A549 treated with DMSO at 1 μM for 4 hours (cell line): ENCODE measurements at places on chromosomes 2 and 18. TPM values are rescaled to one million over a fixed set of nuclear protein-coding genes. Genes with fewer than 3 reads are reported as not detected.

Gene INHBB
- total RNA-seq: 13.4 to 20.3 TPM (median 16.0 TPM) in 5 replicates

Gene LONRF2
- total RNA-seq: 3.3 to 5.5 TPM (median 4.8 TPM) in 5 replicates

Gene CHN1
- 18.6 to 24.0 TPM (median 19.4 TPM) in 5 replicates for total RNA-seq

Gene TSPYL6
- total RNA-seq: not detected in 5 replicates

Gene MGAT5
- total RNA-seq: 17.8 to 24.8 TPM (median 22.8 TPM) in 5 replicates

Gene FAHD2B
- total RNA-seq: 10.8 to 12.7 TPM (median 11.6 TPM) in 5 replicates

Gene PHOSPHO2
- 2.7 to 3.4 TPM (median 2.9 TPM) in 5 replicates for total RNA-seq

Gene ACOXL
- total RNA-seq: not detected in 5 replicates

Gene DSG2
- total RNA-seq: 48.7 to 82.8 TPM (median 68.1 TPM) in 5 replicates

Gene BCS1L
- total RNA-seq: 38.3 to 50.3 TPM (median 44.1 TPM) in 5 replicates

Gene CCDC102B
- total RNA-seq: 0.19 to 0.55 TPM (median 0.27 TPM) in 5 replicates

Gene SULT1C3
- not detected in 5 replicates for total RNA-seq

Gene DSG3
- 0.01 to 0.02 TPM in 2 of 5 replicates, not detected in the others for total RNA-seq

Gene LINC00305
- not detected in 5 replicates for total RNA-seq

Gene DPP10
- not detected in 5 replicates for total RNA-seq

Gene NCKAP5
- 0.76 to 1.7 TPM (median 1.3 TPM) in 5 replicates for total RNA-seq

Gene CNDP1
- total RNA-seq: not detected in 5 replicates

Gene PIEZO2
- total RNA-seq: 0.73 to 1.0 TPM (median 0.74 TPM) in 5 replicates

Gene ABCG8
- not detected in 5 replicates for total RNA-seq
